ENCODE measurements at places on chromosomes 2 and 18. TPM values are rescaled to one million over a fixed set of nuclear protein-coding genes. Genes with fewer than 3 reads are reported as not detected.

DNA sequence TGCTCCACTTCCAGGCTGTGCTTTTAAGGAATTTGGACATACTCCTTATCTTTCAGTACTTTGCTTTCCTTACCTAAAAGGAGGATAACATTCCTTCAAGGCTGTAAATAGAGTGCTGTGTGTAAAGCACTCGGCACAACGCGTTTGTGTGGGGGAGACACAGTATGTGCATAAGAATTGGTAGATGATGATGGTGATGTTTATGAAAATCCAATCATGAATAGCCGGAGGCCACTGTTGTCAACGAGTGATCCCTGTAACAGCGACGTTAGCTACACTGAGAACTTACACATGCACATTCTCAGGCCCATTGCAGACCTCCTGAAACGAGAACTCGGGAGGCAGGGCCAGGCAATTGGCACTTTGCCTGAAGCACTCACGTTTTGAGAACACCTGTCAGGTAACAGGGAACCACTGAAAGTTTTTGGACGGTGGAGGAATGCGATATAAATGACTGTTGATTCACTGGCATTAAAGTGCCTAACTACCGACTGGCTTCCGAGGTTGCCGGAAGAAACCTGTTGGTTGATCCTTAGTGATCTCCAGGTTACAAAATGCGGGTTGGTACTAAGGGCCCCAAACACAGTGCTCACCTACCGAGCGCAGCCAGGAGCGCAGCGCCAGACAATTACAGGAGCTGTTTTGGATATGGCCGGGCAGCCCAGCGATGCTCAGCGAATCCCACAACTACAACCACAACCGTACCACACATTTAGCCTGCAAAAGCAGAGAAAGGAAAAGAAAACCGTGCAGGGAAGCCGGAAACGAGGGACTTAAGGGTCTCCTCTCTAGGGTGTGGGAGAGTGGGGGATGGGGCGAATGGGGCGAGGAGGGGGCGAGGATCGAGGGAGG lies 1.0 kb upstream of the MAP4K4 start:
- DNase-seq, result peak; percentile 33

DNA sequence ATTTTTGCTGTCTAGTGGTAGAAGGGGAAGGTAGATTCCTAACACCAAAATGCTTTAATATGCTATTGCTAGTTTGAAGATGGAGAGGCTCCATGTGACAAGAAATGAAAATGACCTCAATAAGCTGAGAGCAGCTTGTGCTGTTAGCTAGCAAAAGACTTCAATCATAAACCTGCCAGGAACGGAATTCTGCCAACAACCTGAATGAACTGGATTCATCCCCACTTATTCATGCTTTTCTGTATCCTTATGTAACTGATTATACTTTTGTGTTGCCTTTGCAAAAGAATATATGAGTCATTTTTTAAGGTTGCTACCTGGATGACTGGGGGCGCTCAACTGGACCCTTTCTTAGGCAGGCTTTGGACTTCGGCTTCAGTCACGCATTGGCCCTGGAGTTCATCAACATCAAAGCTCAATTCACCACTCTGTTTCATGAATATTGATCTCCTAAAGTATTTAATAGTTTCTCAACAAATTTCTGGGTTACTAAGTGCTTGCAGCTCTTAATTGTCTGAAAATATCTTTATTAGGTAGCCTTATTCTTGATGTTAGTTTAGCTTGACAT lies 97.5 kb upstream of the KCNJ3 start:
- no peak for DNase-seq

DNA sequence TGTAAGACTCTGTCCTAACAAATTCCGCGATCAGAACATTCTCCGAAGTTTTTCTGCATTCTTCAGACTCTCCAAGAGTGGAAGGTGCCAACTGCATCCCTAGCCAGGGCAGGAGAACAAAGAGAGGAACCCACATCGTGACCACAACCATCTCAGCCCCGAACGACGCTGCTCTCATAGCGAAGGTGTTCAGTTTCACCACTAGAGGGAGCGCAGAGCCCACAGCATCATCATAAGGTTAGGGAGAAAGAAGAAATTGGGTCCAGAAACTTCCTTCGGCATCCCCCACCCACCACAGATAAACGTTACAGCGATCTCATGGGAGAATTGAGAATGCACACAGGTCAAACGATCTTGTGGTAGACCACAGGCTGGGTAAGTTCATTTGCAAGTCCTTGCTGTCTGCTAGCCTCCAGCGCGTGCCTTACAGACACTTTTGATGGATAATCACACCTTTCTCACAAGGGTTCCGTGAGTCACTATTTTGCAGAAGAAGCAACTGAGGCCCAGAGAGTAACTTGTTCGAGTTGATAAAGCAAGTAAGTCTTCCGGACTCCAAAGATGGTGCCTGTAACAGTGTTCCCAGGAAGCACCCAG lies 53.7 kb upstream of the ARL4C start:
- DNase-seq, result peak; percentile 56

GRCh38 chr2:192013211-192013610 lies 166.3 kb upstream of the CAVIN2 start:
- DNase-seq, result no peak

GRCh38 chr2:179936654-179937053 lies 70.4 kb downstream of the CWC22 start:
- DNase-seq, result peak; percentile 29

DNA sequence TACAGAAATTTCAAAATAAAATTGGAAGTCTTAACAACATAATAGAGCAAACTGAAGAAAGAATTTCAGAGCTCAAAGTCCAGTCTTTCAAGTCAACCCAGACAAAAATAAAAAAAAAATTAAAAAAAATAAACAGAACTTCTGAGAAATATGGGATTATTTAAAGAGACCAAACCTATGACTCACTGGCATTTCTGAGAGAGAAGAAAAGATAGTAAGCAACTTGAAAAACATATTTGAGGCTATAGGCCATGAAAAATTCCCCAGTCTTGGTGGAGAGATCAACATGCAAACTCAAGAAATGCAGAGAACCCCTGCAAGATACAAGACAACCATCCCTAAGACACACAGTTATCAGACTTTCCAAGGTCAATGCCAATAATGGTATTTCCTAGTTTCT lies 167.4 kb downstream of the RNF144A start:
- no peak for DNase-seq

DNA sequence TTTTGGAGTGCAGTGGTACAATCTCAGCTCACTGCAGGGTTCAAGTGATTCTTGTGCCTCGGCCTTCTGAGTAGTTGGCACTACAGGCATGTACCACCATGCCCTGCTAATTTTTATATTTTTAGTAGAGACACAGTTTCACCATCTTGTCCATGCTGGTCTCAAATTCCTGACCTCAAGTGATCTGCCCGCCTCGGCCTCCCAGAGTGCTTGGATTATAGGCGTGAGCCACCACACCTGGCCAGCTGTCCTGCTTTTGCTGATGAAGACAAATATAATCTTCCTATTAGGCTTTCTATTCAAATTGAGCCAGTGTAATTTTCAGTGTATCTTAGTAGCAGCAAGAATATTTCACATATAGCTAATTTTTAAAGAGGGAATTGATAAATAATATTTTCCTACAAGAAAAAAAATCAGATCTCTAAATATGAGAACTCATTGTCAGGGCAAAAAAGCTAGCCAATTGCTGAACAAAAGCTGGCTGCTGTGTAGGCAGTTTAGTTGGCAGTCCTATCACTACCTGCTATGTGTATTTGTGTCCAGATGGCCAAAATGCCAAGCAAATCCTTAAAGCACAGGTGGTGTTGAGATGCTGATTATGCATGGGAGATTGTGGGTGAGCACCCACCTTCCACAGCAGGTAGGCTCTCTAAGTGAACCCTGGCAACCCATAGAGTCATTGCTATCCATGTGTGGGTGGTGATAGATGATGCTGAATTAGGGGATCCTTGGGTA lies 60.8 kb upstream of the STAM2 start:
- DNase-seq, result no peak

- no peak for DNase-seq
Observed at GRCh38 chr2:24881158-24881557, 38.9 kb downstream of the ADCY3 start.

GRCh38 chr2:156437272-156437930 lies 1.2 kb downstream of the GPD2 start:
- DNase-seq, result peak; percentile 30

GRCh38 chr2:160652236-160652635 lies 158.6 kb upstream of the RBMS1 start:
- peak; percentile 56 for DNase-seq

GRCh38 chr2:17756668-17757067 lies 2.7 kb downstream of the GEN1 start:
- no peak for DNase-seq

DNA sequence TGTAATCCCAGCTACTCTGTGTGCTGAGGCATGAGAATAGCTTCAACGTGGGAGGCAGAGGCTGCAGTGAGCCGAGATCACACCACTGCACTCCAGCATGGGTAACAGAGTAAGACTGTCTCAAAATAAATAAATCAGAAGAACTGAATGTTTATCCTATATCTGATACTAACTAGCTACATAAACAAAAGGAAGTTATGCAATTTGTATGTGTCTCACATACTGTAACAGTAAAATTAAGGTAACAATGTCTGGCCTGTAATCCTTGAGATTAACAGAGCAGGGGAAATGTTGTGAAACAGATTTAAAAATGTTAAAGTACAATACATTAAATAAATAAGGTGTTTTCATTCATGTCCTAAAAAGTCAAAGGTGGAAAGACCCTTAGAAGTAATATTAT lies 150.8 kb downstream of the MEMO1 start:
- no peak for DNase-seq

Gene TNFAIP6
- 0.95 TPM for total RNA-seq

Gene RGPD4
- not detected for total RNA-seq

Gene GKN1
- total RNA-seq, result not detected

Gene KIF1A
- 0.40 TPM for total RNA-seq

Gene IL36G
- not detected for total RNA-seq

Gene FBLN7
- 1.2 TPM for total RNA-seq

Gene FER1L5
- not detected for total RNA-seq
